ENCODE measurements at places on chromosomes 16 and 17.

DNA sequence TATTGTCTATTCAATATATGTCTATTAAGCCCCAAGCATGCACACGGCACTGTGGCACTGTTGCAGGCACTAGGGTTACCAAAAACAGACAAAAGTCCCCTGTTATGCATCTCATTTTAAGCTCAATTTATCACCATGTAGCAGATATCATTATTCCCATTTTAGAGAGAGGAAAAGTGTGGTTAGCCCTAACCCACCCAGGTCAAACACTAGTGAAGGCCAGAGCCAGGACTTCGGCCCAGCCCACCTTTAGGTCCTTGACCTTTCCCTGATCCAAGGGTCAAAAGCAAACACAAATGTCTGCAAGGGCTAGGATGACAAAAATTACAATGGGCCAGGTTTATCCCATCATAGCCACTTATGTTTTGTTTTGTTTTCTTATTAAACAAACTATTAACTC is 130.3 kb upstream of the NUDT7 start:
- DNase-seq: no peak

GRCh38 chr17:51261024-51261963 is 948 bp downstream of the UTP18 start:
- no peak for DNase-seq

DNA sequence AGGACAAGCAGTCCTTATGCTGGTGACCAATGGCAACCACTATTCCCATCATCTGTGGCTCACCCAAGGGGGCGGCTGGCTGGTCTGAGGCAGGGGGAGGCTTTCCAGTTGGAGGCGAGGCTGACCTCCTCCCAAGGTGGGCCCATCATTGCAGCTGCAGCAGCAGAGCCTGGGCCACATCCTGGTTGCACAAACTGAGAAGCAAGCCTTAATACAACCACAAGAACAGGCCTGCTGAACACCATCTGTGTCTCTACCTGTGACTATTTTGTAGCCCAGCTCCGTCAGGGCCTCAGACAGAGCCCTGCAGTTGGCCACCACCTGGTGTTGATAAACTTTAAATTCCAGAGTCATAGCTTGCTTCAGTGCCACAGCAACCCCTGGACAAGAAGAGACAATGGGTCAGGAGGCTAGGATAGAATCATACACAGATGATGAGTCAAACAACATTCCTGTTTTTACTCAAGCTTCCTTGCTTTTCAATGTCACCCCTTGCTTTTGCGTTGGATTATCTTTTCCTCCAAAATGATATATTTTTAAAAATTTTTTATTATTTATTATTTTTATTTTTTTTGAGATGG is 17.9 kb downstream of the SMCR8 start:
- DNase-seq: no peak

DNA sequence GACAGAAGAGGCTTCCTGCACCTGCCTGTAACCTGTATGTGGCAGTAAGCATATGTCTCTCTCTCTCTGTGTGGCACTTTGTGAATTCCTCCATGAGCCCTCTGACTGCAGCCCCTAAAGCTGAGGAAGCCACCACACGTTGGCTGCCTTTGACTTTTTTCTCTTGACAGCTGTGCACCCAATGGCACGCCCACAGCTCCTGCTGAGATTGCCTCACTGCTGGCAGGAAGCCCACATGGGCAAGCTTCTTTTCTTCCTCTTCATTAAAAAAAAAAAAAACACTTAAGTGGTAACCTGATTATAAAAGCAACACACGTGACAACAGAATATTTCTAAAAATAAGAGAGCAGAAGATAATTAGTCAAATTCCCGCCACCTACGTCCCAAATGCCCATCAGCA is 34.0 kb upstream of the PIRT start:
- DNase-seq: no peak

- DNase-seq: no peak
These were observed 138.2 kb upstream of the COX10 start for GRCh38 chr17:13931111-13931526.

GRCh38 chr16:65808790-65809189 is 557.7 kb upstream of the CDH5 start:
- DNase-seq: no peak

DNA sequence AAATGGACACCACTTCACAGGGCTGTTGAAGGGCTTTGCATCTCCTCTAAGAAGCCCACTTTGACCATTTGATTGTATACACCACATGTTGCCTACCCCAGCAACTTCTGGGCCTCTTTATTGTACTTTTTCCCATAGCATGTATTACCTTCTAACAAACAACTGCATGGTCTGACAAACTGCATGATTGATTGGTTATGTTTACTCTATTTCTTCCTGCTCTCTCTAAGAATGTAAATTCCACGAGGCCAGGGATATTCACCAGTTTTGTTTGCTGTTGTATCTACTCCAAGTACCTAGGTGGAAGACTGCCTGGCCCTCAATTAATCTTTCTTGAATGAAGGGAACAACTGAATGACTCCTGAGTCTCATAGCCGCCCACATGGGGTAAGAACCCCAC is 22.2 kb upstream of the BBS2 start:
- no peak for DNase-seq

DNA sequence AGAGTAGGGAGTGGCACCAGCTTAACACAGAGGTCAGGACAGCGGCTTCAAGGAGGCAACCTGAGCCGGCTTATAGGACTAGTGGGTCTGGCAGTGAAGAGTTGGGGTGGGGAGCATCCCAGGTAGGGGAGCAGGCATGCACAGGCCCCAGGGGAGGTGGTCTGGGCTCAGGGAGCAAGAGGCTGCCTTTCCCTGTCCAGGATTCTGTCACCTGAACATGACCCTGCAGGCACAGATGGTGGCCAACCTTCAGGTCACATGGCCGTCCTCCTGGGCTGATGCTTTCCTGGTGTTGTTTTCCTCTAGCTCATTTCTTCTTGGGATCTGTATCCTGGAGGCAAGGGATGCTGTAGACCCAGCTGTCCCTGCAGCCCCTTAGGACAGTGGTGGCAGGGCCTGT is 3.5 kb upstream of the MYO15A start:
- DNase-seq: no peak

- peak; percentile 19 for DNase-seq
These were observed 60.4 kb downstream of the BAIAP2 start for GRCh38 chr17:81095383-81095762.

- DNase-seq: no peak
These were observed 6.4 kb downstream of the MRPL28 start for GRCh38 chr16:363766-364490.

- DNase-seq: no peak
These were observed 112.2 kb downstream of the METRNL start for GRCh38 chr17:83191388-83192160.

DNA sequence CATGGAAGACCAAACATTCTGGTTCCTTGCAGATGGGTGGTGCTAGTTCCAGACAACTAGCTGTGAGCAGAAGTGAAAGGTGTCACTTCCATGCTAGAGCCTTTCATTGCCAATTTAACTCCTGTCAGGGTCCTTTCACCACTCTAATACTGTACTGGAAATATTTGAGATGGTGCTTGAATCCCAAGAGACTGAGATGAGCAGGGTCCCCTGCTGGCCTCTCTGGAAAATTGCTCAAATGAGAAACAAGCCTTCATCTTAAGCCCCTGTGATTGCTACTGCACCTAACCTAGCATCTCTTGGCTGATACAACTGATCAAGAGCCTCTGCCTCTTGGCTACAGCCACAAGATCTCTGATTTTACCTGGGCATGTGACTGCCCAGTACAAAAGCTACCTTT is 7.4 kb upstream of the VAC14 start:
- DNase-seq: no peak

- DNase-seq: no peak
These were observed 399.2 kb downstream of the SLC39A11 start for GRCh38 chr17:72693151-72693878.

DNA sequence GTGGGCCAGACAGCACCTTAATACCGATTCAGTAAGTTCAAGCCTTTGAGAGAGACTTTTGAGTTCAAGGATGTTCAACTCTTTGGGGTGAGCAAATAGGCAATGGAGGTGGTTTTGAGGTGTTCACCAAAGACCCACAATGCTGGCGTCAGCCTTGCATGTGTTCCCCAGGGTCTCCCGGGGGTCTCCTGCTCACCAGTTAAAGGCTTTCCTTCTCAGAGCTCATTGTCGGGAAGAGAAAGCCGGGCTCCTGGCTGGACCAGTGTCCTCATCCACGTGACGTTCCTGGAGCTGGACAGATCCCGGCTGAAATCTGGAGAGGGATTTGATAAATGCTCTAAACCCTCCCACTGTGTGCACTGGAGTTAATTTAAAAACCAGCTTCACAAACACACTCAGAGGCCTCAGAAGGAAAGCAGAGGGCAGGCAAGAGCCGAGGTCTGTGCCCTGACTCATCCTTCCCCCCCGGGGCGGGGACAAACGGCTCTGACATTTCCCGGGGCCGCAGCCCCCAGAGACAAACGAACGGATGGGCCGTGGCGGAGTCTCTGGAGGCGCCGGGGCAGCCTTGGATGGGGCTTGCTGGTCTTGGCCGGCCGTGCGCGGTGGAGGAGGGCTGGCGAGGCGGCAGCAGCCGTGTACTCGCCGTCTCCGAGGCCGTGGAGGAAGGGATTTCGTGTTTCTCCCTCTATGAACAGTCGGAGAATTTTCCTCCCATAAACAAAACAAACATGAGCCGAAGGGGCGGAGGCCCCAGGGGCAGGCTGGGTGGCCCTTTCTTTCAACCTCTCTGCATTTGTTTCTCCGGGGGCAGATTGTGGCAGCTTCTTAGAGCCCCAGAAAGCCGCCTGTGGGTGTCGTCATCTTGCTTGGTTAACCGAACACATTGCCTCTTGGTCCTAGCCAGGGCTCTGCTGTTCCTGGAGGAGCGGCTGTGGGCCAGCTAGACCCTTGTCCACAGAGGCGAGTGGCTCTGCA is 94.2 kb downstream of the NTN1 start:
- DNase-seq: peak; percentile 70

DNA sequence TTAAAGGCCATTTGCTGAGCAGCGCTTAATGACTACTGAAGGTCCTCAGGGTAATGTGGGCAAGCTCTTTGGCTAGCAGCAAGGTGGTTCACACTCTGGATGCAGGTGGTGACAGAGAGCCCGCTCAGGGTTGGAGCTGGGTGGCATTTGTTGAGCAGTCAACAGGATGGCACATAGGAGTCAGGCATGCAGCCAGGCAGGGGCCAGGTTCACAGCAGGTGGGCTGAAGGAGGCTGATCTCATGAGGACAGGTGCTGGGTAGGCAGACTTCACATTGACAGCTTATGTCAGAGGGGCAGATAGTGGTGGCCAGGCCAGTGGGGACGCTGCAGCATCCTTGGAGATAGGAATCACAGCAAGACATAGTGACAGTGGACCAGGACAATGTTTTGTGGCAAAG is 4.5 kb downstream of the KRTAP3-1 start:
- no peak for DNase-seq

DNA sequence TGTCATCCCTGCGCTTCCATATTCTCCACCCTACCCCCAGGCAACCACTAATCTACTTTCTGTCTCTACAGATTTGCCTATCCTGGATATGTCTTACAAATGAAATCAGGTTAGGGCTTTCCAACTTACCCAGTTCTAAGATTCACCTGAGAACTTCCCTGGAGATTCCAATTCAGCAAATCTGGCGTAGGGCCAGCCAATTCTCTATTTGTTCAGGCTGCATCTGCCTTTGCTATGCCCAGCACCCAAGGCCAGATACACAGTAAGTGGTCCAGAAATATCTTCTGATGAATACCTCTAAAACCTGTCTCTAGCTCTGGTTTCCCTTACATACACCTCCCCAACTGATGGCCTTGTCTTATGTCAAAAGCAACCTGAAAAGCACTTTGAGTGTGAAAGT is 10.4 kb upstream of the CTCF start:
- no peak for DNase-seq

GRCh38 chr16:67397036-67397801 is 3.9 kb upstream of the TPPP3 start:
- no peak for DNase-seq

DNA sequence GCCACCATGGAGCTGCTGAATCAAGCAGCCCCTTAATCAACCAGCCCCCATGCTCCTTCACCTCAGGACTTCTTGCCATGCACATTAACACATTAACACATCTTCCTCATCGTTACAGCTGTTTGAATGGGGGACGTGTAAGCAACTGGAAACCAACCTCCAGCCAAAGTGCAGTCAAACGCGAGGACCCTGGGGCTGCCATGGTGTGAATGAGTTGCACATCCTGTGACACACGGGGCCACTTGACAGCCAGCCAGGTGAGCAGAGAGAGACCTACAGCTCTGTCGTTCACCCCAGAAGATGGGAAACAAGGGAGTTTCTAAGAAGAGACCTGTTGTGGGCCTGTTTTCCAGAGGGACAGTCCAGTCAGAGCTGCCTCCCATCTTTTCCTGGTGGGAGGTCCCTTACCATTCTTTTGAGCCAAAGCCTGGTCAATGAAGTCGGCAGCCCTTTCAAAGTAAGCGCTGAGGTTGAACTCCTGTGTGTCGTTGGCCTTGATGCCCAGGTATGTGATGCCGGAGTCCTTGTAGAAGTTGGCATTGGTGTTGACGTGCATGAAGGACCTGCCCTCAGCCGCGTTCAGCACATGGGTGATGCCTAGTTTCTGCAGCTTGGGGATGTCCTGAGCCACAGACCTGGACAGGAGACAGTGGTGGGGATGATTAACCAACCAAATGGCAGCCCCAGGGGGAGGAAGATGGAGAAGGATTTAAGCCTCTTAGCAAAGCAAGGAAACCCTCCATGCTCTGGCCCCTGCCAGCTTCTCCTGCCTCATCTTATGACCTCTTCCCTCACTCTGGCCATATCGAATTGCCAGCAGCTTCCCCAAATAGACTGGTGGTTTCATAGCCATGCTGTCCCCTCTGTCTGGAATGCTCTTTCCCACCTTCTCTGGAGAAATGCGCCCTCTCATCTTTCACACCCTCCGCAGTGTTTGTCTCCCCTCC is 4.2 kb downstream of the DUSP3 start:
- DNase-seq: no peak

DNA sequence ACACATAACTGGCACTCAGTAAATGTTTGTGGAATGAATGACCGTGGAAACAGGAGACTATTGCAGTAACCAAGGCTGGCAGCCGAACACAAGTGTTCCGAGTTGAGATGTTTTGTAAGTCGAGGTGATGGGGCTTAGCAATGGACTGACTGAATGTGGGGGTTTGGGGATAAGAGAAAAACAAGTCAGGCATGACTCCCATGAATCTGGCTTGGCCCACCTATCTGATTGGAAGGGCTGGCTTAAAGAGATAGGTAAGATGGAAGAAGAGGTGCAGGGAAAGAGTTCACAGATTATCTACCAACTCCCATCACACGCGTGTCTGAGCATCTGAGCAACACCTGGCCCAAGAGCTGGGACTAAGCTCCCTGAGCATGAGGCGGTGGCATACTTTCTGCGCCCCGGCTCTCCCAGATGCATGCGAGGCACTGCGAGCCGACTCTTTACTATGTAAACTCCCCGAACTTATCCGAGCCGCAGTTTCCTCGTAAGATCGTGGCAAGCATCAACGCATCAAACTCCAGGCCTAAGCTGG is 539 bp downstream of the IFT20 start:
- DNase-seq: no peak

- peak; percentile 83 for DNase-seq
These were observed 5.7 kb downstream of the LAT start for GRCh38 chr16:28990375-28991040.

DNA sequence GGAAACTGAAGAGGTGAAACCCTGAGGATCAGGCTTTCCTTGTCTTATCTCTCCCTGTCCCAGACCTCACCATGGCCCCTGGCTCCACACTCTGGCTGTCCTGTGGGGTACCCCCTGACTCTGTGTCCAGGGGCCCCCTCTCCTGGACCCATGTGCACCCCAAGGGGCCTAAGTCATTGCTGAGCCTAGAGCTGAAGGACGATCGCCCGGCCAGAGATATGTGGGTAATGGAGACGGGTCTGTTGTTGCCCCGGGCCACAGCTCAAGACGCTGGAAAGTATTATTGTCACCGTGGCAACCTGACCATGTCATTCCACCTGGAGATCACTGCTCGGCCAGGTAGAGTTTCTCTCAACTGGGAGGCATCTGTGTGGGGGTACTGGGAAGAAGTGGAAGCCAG is 1.4 kb downstream of the CD19 start:
- no peak for DNase-seq

All from activated CD4-positive, alpha-beta T cell treated with anti-CD3 and anti-CD28 coated beads for 48 hours (primary cell).